ENCODE measurements at places on chromosomes 3 and 15. TPM values are rescaled to one million over a fixed set of nuclear protein-coding genes. Genes with fewer than 3 reads are reported as not detected.
A peak's percentile ranks its signal among the peaks of the same experiment; 100 is the strongest.

DNA sequence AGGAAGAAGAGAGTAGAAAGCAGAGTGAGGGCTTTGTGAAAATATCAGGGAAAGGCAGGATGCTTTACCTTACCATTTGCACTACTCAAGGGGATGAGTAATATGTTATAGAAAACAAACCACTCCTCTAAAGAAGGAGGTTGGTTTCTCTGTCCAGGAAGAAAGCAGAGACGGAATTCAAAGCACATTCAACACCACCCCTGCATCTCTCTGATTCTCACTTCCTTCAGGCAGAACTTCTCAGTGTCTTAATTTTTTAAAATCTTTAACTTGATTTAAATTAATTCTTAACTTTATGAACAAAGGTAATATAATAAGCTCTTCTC, 82.4 kb downstream of the NR2F2 start:
- no peak for DNase-seq

DNA sequence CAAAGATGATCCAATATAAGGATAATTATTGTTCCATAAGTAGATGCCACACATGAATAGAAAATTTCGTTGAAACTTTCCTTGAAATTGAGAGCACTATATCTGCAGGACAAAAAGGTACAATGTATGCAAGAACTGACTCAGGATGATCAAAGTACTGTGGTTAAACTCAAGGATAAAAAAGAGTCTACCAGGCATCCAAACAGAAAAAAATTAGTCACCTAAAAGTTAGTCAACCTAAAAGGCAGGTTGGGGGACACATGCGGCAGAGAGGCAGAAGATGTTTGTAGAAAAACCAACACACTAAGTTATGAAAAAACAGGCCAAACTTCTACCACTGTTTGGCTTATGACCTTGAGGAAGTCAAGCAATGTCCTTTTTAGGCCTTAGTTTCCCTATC, 68.7 kb downstream of the GSK3B start:
- DNase-seq, result no peak

DNA sequence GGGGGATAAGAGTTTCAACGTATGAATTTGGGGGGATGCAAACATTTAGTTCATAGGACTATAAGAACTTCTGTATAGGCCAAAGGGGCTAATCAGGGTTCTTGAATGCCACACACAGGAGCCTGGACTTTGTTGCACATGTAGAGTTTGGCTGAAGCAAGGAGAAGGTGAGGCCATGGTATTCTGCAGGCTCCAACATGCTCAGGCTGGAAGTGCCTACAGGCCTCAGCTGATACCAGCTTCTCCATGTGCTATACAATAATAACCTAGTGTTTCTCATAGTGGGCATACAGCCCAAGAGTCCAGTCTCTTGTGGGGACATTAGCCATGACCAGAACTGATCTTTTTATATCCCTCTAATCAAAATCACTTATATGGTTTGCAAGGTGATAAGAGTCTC, 399.7 kb upstream of the MCTP2 start:
- no peak for DNase-seq

GRCh38 chr3:188581792-188582191, 427.8 kb downstream of the LPP start:
- DNase-seq, result no peak

DNA sequence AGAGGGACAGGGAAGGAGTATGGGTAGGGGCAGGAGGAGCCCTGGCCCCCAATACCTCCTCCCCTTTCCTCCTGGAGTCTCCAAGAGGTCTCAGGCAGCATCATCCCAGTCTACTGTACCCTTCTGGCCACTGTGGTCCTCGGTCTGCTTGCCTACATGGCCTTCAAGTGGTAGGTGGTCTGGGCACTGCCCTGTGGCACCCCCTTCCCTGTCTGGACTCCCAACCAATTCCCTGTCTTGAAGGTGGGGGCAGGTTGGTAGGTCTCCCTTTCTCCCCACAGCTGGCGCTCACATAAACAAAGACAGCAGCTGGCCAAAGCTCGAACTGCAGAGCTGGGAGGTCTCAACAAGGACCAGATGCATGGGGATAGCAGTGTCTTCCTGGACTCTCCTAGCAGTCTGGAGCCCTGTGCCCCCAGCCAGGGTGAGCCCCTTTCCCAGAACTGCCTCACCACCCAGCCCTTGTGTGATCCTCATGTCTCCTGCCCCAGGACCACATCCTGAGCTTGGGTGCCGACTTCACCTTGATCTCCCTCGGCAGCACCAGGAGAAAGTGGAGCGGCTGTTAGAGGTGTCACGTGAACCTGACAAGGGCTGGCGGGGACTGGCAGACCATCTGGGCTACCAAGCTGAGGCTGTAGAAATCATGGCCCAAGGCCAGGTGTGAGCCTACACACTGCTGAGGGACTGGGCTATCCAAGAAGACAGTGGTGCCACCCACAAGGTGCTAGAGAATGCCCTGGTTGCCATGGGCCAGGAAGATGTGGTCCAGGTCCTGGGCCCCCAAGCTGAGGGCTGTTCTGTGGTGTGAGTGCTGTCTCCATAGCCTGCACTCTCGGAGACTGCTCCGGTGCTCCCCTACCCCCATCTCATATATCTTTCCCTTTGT, 33.1 kb downstream of the NBEAL2 start:
- no peak for DNase-seq

GRCh38 chr3:65439641-65440284, 599.0 kb downstream of the MAGI1 start:
- peak; percentile 69 for DNase-seq

GRCh38 chr15:33508703-33509102, 197.9 kb downstream of the RYR3 start:
- DNase-seq, result no peak

Gene ISY1
- total RNA-seq, result 31.9 TPM

DNA sequence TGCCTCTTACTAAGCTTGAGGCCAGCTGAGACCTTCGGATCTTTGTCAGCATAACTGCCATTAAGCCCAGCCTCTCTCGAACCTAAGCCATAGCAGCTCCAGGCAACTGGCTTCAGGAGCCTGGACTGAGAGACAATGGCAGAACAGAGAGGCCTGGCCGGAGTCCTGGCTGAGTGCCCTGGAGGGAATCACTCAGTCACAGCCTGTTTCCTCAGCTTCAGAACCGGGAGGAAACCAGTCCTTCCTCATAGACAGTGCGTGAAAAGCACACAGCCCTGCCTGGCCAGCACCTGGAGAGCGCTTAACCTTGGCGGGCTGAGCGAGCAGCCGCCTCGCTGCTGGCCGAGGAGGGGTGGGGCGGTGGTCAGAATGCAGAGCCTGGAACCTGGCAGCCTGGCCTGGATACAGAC, 21.6 kb downstream of the RNU5B-1 start:
- DNase-seq, result no peak

Gene CCR1
- total RNA-seq, result 16.5 TPM

- DNase-seq, result no peak
These were observed 1.7 kb downstream of the P2RY14 start for GRCh38 chr3:151276687-151277042.

Gene SLC24A1
- total RNA-seq, result 12.4 TPM

DNA sequence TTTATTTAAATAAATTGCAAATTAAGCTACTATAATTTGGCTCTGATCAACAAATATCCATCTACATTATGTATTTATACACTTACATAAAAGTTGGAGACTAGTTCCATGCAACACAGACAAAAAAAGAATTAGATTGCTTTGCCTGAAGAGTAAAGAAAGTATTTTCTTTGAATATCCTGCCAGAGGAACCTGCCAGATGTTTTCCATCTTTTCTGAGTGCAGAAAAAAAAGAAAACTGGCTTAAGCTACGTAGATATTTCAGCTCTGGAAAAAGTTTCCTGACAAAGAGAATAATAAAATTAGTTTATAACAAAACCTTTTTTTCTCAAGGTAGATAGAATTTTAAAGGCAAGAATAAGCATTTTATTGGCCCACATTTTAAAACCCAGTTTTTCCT, 607.5 kb upstream of the NAALADL2 start:
- DNase-seq, result no peak

Gene PGBD4
- total RNA-seq, result 1.9 TPM

- no peak for DNase-seq
These were observed 678.1 kb downstream of the MCTP2 start for GRCh38 chr15:94909510-94909909.

DNA sequence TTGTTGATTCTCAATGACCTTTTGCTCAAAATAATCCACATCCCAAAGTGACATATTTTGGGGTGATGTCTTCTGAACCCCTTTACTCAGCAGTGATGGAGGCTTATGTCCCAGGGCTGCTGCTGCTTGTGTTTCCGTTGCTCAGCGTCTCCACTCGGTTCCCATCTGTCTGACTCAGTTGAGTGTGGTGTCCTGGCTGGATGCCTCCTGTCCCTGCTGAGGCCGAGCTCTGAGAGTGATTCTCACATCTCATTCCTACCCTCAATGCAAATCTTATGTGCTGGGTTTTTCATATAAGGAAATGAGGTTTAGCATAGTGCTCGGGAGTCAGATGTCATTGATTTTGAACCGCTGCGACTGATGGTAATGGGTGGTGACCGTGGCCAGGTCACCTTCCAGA, 247.4 kb downstream of the GABRG3 start:
- DNase-seq, result no peak

Gene ZNF774
- 5.1 TPM for total RNA-seq

- no peak for DNase-seq
These were observed 17.4 kb downstream of the DIS3L start for GRCh38 chr15:66310786-66311185.

Gene TLR9
- total RNA-seq, result 1.1 TPM

DNA sequence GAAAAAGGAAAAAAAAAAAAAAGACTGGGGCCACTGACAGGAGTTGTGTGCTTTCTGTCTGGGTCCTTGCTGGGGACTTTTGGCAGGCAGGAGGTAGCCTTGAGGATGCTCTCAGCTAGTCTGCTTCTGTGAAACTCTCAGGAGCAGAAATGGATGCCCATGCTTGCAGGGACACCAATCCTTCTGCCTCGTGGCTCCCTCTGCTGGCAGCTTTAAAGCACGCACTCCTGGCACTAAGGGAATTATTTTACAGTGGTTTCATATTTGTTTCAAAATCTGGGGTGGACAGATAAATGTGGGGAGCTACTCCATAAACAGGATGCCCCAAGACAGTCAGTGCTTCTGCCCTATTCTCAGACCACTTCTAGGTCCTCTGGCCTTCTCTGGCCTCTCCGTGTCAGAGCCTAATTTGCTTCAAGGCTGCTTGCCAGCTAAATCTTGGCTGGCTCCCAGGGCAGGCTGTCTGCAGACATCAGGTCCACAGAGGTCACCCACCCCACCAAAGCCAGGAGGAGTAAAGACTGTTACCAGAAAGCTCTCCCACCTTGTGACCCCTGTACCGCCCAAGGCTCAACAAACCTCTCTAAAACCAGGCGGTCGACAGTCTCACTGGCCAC, 17.1 kb downstream of the TRAIP start:
- DNase-seq, result peak; percentile 92

- DNase-seq, result no peak
These were observed 121.8 kb upstream of the CHL1 start for GRCh38 chr3:74676-75243.

DNA sequence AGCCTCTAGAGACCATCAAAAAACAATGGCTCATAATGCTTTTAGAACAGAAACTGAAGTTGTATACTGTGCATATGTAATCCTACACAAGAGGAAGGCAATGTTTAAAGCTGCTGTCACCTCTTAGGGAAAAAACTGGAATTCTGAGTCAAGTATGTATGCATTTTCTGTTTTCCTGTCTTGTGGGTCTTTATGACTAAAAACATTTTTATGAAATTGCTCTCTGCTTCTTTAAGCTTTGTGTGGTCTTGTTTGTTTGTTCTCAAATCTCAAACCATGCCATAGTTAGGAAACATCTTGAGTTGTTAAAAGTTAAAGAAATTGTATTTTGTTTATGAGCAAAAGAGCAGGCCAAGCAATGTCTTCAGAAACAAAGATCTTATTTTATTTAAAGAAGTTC, 80.9 kb upstream of the SOX2 start:
- no peak for DNase-seq

GRCh38 chr3:28940530-28940929, 340.3 kb upstream of the RBMS3 start:
- DNase-seq, result peak; percentile 51

- DNase-seq, result no peak
These were observed 171.4 kb downstream of the CACNA1D start for GRCh38 chr3:53665608-53666425.

- DNase-seq, result no peak
These were observed 63.9 kb downstream of the CERS3 start for GRCh38 chr15:100464888-100465287.

GRCh38 chr15:60969658-60970057, 259.4 kb downstream of the RORA start:
- DNase-seq, result no peak

Gene STX19
- total RNA-seq, result 0.31 TPM

DNA sequence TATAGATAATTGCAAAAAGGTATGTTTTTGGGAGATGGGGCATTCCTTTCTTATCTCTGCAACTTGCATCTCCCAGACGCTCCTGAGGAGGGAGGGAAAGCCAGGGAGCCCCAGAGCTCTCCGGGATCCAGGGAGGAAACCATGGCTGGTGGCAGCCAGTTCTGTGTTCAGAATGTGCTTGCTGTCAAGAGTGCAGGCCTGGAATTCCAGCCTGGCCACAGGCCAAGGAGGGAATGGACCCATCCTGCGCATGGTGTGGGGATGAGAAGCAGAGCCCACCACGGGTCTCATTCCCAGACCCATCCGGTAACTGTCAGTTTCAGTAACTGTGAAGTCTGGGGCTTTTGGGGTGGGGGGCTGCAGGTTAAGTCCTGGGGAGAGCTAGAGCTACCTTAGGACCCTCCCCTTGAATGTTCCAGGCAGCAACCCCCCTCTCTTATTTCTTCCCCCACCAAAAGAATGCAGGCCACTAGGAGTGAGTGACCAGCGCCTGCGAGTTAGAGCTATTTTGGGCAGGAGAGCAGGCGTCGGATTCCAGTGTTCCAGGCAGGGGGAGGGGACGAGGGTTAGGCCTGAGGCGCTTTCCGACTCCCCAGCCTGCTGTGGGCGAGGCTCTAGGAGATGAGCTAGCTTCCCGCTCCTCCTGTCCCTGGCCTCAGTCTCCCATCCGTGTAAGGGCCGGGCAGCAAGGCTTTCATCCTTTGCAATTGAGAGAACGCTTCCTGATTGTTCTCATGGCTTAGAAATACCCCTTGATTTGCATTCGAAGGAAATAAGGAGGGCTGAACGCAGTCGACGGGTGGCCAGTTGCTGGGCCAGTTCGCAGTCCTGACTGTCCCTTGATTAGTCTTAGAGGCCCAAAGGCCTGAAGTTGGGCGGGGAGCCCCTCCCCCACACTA, 781 bp upstream of the DAG1 start:
- DNase-seq, result peak; percentile 84

DNA sequence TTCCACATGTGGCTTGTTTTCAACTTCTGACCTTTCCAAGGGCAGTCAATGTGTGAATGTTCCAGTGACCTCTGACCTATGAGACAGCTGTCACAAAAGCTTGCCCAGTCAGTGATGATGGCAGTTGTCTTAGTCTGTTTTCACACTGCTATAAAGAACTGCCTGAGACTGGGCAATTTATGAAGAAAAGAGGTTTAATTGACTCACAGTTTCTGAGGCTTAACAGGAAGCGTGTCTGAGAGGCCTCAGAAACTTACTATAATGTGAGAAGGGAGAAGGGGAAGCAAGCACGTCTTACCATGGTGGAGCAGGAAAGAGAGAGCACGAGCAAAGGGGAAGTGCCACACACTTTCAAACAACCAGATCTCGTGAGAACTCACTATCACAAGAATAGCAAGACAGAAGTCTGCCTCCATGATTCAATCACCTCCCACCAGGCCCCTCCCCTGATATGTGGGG, 95.6 kb downstream of the ECT2 start:
- no peak for DNase-seq

GRCh38 chr3:124893526-124893925, 6.4 kb upstream of the ITGB5 start:
- DNase-seq, result no peak

GRCh38 chr3:14440168-14440518, 37.7 kb downstream of the SLC6A6 start:
- no peak for DNase-seq

Gene DNAJA4
- total RNA-seq, result 18.0 TPM

- DNase-seq, result no peak
These were observed 116.7 kb downstream of the CADPS start for GRCh38 chr3:62758296-62759066.

Gene HESX1
- 0.89 TPM for total RNA-seq

Measured in sciatic nerve (tissue), 2 donors.